ENCODE measurements at places on chromosomes 1 and 21.
A peak's percentile ranks its signal among the peaks of the same experiment; 100 is the strongest.

- ATAC-seq = peak; percentile 48
Measured at GRCh38 chr21:39675590-39675989, 62.9 kb downstream of the B3GALT5 start.

DNA sequence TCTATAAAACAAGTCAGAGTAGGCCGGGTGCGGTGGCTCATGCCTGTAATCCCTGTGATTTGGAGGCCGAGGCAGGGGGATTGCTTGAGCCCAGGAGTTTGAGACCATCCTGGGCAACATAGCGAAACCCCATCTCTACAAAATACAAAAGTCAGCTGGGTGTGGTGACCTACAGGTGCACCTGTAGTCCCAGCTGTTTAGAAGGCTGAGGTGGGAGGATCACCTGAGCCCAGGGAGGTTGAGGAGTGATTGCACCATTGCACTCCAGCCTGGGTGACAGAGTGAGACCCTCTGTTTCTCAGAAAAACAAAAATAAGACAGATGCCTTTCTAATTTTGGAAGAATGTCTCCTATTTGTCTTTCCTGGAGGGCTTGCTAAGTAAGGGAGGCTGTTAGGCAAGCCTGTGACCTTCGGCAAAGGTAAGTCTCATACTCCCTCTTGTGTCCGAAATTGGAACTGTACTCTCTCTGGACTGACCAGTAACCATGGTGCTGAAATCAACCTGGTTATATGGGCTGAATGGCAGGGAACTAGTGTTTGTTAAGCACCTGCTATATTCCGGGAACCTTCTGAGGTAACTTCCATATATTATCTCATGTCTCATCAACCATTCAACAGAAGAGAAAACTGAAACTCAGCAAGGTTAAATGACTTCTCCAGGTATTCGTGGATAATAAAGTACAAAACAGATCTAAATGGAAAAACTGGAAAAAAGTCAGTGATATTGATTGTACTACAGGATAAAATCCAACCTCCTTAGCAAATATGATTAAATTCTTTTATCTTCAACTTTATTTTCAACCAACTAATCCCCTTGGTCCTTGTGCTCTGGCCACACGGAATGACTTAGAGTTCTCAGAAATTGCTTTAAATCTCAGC is 11.8 kb upstream of the RAB3B start:
- ATAC-seq = peak; percentile 95

- ATAC-seq = no peak
Measured at GRCh38 chr1:61244114-61244513, 161.8 kb downstream of the NFIA start.

- no peak for ATAC-seq
Measured at GRCh38 chr1:234887016-234887900, 241.4 kb downstream of the TOMM20 start.

- ATAC-seq = no peak
Measured at GRCh38 chr1:84907095-84907827, 14.3 kb upstream of the LPAR3 start.

Data from motor neuron (in vitro differentiated cells).